CD4-positive, alpha-beta T cell treated with Interleukin-12 subunit alpha and Interleukin-12 subunit beta, for 1 hour (primary cell): ENCODE measurements at places on chromosomes 1 and 21.
A peak's percentile ranks its signal among the peaks of the same experiment; 100 is the strongest.

- no peak for DNase-seq
These were observed 37.5 kb upstream of the SLAMF9 start for GRCh38 chr1:159991513-159991912.

GRCh38 chr1:15510611-15511405, 13.2 kb downstream of the CASP9 start:
- no peak for DNase-seq

DNA sequence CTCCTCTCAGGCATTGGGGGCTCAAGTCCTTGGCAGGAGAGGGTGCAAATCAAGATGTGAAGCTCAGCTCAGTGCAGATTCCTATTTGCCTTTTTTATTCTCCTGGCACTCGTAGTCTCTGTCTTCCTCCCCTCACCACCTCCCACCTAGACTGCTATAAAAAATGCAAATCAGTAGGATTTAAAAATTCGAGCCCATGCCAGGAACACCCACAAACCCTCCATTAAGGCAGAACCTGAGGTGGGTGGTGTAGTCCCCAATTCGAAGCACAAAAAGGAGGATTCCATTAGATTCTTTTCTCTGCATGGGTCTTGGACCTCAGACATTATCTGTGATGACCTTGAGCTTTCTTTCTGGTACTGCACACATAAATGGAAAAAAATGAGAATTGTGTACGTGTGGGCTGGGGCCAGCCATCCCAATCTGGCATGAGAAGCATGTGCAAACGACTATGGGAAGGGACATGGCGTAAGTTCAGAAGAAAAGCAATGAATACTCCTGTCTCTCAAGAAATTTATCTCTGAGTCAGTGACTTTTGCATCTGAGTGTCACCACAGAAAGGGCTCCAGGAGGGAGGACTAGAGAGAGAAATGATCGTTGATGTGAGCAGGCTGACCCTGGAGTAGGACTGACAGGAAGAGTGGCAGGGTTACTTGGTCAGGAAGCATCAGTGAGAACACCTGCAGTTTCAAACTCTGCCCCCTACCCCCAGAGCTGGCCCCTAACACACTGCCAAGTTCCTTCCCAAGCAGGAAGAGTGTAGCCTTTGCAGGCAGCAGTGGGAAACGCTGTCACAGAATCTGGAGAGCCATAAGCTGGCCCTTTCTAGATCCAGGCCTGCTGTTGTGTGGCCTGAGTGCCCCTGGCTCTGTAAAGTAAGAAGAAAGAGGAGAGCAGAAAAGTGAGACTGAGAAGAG, 1.7 kb downstream of the INKA2 start:
- DNase-seq = no peak

DNA sequence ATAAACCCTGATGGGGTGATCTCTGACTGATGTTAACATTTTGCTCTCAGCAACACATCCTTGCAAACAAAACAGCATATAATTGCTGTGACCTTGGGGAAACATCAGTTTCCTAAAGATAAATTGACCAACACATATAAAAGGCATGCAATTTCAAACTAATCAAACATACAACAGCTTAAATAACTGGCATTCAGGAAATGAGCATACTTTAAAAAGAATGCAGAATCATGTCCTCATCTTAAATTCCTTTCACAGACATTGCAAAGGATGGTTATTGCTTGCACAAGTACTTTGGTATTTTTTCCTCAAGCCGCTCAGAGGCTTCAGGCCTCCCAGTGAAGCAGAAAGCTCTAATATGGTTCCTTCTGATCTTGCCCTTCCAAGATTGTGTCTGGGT, 53.4 kb upstream of the RGS18 start:
- DNase-seq = no peak

GRCh38 chr1:41700986-41701535, 216.6 kb upstream of the EDN2 start:
- DNase-seq = no peak

- no peak for DNase-seq
These were observed 2.1 kb downstream of the CDC7 start for GRCh38 chr1:91502672-91503184.

GRCh38 chr1:206700445-206701036, 15.8 kb downstream of the MAPKAPK2 start:
- no peak for DNase-seq

- DNase-seq = no peak
These were observed 8.6 kb upstream of the TFF1 start for GRCh38 chr21:42374864-42375499.

GRCh38 chr1:43348809-43349593, 9.8 kb upstream of the CDC20 start:
- DNase-seq = peak; percentile 84

DNA sequence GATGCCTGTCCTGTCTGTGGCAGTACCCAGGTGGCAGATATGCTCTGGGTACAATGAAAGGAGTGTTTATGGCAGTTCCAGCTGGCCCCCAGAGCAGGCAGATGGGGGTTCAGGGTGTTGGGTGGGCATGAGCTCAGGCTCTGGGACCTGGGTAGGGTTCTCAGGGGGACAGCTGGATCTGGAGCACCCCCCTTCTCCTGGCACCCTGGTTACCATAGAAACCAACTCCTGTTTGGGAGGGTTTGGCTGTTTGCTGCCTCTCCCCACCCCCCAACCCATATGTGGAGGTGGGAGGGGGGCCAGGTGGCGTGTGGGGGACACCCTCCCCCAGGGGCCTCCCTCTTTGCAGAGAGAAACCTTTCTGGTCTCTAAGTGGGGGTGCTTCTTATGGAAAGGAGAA, 7.1 kb downstream of the FOXO6 start:
- no peak for DNase-seq

GRCh38 chr1:170790651-170791071, 126.7 kb downstream of the PRRX1 start:
- DNase-seq = no peak

DNA sequence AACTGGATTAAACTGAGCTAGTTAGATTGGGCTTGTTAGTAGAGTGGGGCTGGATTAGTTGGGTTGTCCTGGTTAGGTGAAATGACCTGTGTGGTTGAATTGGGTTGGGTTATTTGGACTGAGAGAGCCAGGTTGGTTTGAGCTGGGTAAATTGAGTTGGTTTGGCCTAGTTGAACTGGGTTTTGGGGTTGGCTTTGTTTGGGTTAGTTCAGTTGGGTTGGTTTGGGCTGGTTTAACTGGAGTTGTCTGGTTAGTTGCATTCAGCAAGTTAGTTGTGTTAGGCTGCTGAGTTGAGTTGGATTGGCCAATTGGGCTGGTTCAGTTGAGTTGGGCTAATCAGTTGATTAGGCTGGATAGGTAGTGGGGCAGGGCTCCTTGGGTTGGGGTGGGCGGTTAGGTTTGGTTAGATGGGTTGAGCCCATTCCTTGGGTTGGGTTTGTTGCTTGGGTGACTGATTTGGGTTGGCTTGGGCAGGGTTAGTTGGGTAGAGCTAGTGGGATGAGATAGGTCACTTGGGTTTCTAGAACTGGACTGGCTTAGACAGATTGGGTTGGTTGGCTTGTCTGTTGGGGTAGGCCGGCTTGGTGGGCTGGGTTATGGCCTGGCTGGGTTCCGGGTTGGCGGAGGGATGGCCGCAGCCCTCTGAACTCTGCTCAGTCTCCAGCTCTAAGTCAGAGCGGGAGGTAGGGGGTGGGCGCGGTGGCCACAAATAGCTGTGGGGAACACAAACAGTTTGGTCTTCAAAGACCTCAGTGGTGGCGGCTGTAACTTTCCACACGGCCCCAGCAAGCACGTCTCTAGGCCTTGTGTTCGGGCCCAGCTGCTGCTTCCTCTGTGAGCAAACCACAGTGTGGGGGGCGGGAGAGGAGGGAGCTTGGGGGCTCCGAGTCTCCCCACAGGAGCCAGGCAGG, 67.2 kb upstream of the RUNX3 start:
- DNase-seq = peak; percentile 54

DNA sequence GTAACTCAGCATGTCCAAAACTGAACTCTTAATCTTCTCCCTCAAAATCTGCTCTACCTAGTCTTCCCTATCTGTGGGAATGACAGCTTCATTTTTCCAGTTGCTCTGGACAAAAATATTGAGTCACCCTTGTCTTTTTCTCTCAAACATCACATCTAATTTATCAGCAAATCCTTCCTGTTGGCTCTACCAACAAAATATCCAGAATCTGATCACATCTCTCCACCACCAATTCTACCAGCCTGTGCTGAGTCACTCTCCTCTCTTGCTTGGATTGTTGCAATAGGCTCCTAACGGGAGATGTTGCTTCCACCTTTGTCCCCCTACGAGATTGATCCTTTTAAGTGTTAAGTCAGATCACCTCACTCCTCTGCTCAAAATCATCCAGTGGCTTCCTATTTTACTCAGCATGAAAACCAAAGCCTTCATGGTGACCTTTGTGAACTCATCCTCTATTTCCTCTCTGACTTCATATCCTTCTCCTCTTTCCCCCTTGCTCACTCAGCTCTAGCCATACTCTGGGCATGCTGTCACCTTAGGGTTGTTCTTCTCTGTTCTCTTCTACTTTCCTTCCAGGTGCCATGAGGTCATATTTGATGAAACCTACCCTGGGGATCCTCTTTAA, 21.5 kb upstream of the SMYD2 start:
- DNase-seq = no peak
